ENCODE measurements at places on chromosomes 1 and 21.

GRCh38 chr1:174491606-174492005 lies 43.8 kb downstream of the GPR52 start:
- DNase-seq = no peak

GRCh38 chr1:94819945-94820746 lies at the start of gene SLC44A3:
Gene SLC44A3 (plus strand): TSS chr1:94820357. CDS start chr1:94820452, 95 bp downstream.
- DNase-seq = no peak

GRCh38 chr1:20928146-20928545 lies 141.0 kb upstream of the HP1BP3 start:
- no peak for DNase-seq

GRCh38 chr1:85655315-85655714 lies 52.9 kb downstream of the ZNHIT6 start:
- DNase-seq = no peak

- DNase-seq = no peak
Observed at GRCh38 chr21:37669249-37669648, 247.0 kb downstream of the KCNJ6 start.

DNA sequence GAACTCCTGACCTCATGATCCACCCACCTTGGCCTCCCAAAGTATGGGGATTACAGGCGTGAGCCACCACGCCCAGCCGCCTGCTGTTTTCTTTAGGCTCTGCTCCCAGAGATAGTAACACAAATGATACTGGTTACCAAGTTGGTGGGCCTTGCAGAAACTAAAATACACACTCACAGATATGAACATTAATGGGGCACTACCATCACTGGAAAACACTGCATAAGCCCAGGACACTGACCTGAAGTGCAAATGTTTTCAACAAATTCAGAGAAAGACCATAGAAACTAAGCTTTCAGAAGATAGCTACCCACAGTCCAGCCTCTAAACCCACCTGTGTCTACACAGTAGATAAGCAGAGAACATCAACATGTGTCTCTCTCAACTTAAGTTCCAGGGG lies 180.5 kb downstream of the FCRL5 start:
- DNase-seq = no peak

GRCh38 chr1:109368464-109368863 lies 29.3 kb downstream of the SORT1 start:
- DNase-seq = no peak

- no peak for DNase-seq
Observed at GRCh38 chr1:9275161-9275560, 17.5 kb upstream of the SPSB1 start.

DNA sequence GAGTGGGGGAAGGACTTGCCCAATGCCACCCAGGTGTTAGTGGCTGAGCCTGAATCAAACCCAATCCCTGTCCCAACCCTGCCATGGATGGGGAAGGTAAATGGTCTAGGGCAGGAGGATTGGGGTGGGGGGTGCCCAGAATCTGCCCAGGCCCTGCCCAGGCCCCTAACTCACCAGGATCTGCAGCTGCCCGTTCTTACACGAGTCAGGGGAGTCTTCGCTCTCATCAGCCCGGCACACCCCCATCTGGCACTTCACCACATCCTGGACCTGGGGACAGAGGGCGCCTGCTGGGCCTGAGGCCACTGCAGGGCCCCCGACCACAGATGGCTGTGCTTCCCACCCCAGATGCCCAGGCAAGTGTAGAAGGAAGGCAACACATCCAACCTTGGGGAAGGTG lies 28.5 kb upstream of the COL16A1 start:
- no peak for DNase-seq

DNA sequence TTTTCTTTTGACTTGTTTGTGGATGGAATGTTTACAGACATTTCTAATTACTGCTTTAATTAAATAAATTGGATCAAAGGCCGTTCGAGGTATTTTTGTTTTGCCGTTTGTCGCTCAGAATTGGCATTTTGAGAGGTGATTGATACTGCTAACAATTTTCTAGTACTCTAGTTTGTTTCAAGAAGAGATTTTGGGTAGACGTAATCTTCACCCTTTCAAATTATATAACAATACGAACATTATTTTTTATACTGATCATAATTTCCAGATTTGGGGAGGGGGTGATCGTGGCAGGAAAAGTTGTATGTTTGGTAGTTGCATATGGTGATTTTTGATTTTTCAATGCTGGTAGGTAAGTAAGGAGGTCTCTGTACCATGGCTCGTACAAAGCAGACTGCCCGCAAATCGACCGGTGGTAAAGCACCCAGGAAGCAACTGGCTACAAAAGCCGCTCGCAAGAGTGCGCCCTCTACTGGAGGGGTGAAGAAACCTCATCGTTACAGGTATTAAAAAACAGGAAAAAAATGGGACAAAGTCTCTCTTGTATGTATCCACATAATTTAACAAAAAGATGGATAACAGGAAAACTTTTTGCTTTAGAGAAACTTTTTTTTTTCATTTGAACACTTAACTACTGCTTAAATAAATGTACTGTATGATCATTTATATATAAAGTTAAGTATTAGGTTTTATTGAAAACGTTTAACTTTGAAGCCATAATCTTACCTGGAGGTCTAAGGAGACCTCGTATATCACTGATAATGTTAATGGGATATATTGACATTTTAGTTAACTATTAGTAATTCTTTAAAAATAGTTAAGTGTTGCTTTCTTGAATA lies 1.7 kb downstream of the H3-3A start:
- DNase-seq = no peak

Measured in activated CD4-positive, alpha-beta T cell treated with anti-CD3 and anti-CD28 coated beads, Interleukin-2, amount 50 U/mL, for 24 hours (primary cell).